NCI-H526 (cell line): ENCODE measurements at places on chromosomes 2 and 18.

DNA sequence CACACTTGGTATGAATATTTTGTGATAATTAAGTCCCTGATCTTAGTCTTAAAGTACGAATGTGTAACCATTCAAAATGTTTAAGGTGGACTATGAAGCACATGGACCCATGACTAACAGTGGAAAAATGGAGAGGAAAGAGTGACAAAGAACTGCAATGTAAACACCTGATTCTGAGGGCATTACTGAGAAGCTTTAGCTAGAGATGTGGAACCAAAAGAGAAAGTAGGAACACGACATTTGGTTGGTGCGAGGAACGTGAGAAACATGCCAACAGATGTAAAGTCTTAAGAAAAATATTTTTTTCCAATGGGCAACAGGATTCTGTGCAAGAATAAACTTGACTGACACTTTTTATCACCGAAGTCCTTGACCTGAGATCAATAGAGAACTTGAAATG, 1618.6 kb downstream of the DPP10 start:
- no peak for DNase-seq

GRCh38 chr2:144351687-144352086, 168.2 kb downstream of the ZEB2 start:
- no peak for DNase-seq

GRCh38 chr2:237403024-237403882, 10.7 kb downstream of the COL6A3 start:
- DNase-seq: no peak

GRCh38 chr2:11546072-11546471, 12.2 kb downstream of the GREB1 start:
- no peak for DNase-seq

GRCh38 chr2:165745916-165746315, 48.1 kb downstream of the GALNT3 start:
- no peak for DNase-seq

DNA sequence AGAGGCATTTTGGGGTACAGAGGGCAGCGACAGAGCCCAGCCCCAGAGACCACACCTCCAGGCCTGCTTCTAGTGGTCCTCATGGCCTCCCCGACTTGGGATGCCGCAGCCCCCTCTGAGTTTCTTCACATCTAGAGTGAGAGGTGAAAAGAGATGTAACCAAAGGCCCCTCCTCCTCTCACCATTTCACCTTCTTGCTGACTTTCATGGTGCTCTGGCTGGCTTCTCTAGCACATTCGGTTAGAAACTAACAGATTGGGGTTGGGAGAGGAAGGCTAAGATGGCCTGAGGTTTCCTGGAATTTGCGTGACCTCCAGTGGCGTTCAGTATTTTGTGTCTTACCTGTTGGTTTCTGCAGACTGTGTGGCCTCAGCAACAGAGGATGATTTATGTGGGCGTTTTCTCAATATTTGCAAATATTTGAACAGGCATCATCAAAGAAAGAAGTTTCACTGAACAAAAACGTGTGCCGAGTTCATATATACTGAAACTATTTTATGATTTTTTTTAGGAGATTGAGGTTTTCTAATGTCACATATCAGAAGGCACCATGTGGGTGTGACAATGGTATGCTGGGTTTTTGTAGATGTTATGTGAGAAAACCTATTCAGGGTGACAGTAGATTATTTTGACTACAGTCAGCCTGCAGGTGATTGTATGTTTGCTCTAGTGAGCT, 69.9 kb upstream of the BCL2L11 start:
- no peak for DNase-seq

- DNase-seq: no peak
Measured at GRCh38 chr2:20126040-20126439, 74.6 kb upstream of the LAPTM4A start.

GRCh38 chr2:9738535-9739496, 104.5 kb upstream of the TAF1B start:
- no peak for DNase-seq

- no peak for DNase-seq
Measured at GRCh38 chr2:72985136-72985535, 67.8 kb downstream of the EMX1 start.

DNA sequence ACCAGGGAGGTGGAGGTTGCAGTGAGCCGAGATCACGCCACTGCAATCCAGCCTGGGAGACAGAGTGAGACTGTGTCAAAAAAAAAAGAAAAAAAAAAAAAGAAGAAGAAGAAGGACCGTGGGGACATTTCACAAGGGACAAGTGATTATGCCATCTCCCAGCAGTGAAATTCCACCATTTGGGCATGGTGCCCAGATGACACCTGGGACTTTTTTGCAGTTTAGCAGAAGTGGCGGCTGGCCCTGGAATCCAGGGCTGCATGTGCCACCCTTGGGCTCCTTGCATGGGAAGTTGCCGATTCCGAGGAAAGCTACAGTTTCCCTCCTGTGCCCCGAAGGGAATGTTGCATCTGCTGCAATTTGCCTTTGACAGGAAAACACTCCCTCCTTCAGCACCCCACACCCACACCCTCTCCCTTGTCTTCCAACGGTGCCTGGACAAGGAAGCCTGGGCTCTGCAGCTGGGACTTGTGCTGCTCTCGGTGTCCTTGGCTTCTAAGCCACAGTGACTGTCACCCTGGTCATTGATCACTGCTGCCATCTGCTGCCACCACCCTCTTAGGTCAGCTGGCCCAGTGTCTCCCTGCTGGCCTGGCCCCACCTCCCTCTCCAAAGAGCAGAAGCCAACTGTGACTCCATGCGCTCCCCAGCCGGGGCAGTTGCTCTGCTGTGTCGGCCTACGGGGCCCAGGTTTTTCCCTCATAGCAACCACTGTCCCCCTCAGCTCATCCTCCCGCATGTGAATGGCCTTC, 56.4 kb upstream of the LRRC30 start:
- no peak for DNase-seq

DNA sequence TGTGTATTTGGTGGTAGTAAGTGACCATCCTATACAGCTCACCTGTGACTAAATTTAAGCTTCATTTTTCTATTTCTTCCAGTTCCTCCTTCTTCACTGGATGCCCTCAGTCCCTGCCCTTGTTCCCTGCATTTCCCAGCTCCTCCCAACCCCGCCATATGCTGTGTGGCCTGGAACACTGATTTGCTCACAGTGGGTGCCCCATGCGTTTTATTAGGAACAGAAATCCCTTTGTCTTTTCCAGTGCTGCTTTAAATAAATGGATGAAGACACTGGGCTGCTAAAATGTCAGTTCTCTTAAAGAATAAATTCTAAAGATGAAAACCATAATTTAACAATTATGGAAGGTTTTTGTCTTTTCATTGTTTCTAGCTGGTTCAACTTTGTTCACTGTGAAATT, 477.3 kb downstream of the DCDC2C start:
- DNase-seq: no peak

DNA sequence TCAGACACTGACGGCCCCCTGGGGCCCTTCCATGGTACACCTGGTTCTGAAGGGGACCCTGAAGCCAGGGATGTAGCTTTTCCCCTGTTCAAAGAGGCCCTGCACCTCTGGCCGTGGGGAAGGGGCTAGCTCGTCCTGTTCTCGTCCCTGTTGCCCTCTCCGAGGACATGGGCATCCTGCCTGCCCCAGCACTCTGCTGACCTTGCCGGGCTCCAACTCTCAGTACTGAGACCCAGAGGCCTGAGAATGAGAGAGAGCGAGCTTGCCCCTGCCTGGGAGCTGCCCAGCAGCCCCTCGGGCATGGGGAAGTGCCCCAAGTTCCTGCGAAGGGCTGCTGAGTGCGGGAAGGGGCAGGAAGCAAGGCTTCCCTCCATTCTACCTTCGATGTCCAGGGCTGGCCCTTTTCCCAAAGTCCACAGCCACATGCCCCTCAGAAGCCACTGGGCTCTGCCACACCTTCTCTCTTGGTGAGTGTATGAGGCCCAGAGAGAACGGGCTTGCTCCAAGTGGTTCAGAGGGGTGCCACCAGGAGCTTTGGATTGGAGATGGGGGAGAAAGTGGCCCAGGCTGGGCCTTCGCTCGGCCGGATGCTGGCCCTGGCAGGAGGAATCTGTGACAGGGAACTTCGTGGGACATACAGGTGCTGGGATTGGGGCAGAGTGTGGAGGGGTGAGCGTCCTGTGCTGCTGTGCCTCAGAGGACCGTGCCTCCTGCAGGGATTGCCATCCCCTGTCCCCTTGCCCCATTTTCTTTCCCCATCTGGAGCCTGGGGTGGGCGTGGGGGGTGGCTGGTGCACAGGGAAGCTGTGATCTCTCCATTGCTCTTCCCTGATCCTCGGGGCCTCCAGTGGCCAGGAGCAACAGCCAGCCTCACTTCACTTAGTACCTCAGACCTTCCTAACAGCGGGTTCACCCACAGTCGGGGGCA, 50.8 kb downstream of the KCNIP3 start:
- no peak for DNase-seq

DNA sequence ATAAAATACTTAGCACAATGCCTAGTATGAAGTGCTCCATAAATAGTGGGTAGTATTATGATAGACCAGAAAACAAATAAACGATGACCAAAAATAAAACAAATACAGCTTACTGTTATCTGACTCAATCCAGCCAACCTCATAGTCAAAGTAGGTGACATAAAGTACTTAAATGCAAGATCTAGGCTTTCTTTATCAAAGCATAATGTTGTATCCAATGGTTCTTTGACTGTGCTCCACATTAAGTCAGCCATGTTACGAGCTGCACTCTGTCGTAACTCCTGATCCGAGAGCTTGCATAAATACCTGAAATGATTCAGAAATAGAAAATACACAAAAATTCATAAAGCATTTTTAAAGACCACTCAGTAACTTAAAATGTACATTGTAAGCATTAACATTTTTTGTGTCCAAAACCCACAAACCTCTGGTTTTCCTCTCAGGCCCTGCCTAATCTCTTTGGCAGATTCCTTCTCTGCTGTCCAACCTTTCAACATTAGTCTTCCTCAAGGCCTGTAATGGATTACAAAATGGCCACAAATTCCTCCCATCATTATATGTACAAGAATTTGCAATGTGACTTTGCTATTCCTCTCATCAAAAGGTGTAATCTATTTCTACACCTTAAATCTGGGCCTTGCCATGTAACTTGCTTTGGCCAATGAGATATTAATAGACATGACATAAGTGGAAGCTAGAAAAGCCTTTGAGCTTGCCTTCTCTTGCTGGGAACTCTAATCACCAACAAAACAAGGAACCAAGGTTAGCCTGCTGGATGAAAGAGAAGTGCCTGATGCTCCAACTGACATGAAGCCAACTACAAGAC, 90.6 kb downstream of the USP34 start:
- no peak for DNase-seq

- no peak for DNase-seq
Measured at GRCh38 chr18:21090680-21091079, 20.9 kb downstream of the ROCK1 start.

DNA sequence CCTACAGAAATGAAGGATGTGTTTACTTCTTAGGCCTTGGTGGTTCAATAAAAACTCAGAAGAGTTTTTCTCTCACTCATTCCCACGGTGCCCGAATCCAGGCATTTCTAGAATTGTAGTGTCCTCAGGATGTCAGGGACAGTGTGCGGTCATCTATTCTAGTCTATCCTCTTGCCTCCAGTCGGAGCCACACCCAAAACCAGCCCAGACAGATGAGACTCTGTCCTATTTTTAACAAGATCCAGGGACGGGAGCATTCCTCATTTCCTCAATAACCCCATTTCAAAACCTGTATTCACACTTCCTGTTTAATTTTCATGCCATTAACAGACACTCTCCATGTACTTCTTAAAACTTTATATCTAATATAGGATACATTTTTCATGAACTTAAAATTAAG, 11.6 kb upstream of the RBMS1 start:
- DNase-seq: no peak

DNA sequence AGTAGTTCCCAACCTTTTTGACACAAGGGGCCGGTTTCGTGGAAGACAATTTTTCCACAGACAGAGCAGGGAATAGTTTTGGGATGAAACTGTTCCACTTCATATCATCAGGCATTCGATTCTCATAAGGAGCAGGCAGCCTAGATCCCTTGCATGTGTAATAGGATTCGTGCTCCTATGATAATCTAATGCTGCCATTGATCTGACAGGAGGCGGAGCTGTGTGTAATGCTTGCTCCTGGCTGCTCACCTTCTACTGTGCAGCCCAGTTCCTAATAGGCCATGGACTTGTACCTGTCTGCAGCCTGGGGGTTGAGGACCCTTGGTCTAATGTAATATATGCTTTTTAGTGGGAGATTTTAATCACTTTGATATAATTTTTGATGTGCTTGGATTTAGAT, 188.7 kb upstream of the KLHL14 start:
- DNase-seq: no peak

DNA sequence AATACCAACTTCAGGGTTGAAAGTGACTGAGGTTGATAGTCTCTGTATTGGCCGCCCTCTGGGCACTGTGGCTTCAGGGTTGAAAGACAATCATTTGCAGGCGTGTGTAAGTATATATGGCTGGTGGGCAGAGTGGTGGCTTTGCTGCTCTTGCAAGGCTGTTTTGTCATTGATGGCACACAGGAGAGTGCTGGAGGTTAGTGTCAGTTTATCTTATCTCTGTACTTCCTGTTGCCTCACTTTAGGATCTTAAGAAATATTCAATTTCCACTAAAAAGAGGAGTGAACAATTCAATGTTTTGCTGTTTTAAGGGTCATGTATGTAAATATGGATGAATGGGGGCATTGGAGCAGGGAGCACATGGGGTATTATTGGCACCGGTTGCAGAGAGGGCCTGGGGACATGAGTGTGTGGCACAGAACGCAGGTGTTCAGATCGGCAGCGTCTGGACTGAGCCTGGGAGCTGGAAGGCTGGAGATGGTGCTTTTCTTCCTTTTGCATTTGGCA, 51.5 kb downstream of the NCK2 start:
- DNase-seq: peak; percentile 66

DNA sequence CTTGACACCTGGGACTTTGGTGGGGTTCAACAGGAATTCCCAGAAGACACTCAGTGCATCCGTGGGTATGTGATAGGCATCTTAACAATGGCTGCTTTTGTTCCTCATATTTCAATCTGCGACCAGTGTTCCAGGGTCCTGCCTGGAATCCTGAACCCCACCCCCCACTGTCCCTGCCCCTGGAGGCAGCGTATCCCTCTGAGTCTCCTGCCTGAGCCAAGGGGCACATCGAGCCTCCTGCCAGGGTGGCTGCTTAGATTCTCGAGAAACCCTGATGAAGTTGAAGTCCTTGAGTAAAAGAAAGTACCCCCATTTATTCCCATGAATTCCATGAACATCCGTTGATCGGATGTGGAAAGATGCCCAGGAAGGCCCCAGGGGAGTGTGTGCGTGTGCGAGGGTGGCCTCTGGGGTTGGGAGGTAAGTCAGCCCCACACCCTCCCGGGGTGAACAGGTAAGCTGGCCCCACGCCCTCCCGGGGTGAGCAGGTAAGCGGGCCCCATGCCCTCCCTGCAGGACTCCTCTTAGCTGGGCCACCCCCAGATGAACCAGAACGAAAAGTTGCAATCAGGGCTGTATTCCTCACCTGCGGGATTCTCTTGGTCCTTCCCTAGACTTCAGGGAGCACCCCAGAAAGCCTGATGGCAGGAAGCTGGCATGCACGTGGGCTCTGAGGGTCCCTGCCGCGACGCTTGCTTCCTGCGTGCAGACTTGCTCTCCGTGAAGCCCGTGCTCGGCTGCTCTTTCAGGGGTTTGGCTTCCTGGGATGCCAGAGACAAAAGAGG, 253.3 kb downstream of the AGAP1 start:
- DNase-seq: no peak

- no peak for DNase-seq
Measured at GRCh38 chr18:22221350-22221749, 52.0 kb downstream of the GATA6 start.
